Right lung (tissue), 10 donors: ENCODE measurements at places on chromosomes 7 and 10. TPM values are rescaled to one million over a fixed set of nuclear protein-coding genes. Genes with fewer than 3 reads are reported as not detected.

The RBM20 gene
- polyA plus RNA-seq: 1.4 TPM

The MYOZ1 gene
- 2.1 TPM for polyA plus RNA-seq

- no peak for DNase-seq
These were observed 102.5 kb upstream of the APBB1IP start for GRCh38 chr10:26335574-26336093.

GRCh38 chr10:98374217-98374985 lies 40.6 kb downstream of the PYROXD2 start:
- no peak for DNase-seq

The ATOH7 gene
- not detected for polyA plus RNA-seq

- DNase-seq: no peak
These were observed 586 bp upstream of the ANKRD26 start for GRCh38 chr10:27100813-27101347.

GRCh38 chr10:120824881-120825309 lies 26.3 kb upstream of the WDR11 start:
- no peak for DNase-seq

The C10orf53 gene
- not detected for polyA plus RNA-seq

GRCh38 chr7:31935124-31936054 lies 134.8 kb downstream of the PDE1C start:
- no peak for DNase-seq

The GRID2IP gene
- polyA plus RNA-seq: 0.91 TPM

- DNase-seq: no peak
These were observed 162.1 kb downstream of the DIP2C start for GRCh38 chr10:527416-527815.

The PON1 gene
- 1.2 TPM for polyA plus RNA-seq

- no peak for DNase-seq
These were observed 37.0 kb upstream of the DNAJB6 start for GRCh38 chr7:157299613-157300368.

The SLC16A12 gene
- polyA plus RNA-seq: 1.5 TPM

DNA sequence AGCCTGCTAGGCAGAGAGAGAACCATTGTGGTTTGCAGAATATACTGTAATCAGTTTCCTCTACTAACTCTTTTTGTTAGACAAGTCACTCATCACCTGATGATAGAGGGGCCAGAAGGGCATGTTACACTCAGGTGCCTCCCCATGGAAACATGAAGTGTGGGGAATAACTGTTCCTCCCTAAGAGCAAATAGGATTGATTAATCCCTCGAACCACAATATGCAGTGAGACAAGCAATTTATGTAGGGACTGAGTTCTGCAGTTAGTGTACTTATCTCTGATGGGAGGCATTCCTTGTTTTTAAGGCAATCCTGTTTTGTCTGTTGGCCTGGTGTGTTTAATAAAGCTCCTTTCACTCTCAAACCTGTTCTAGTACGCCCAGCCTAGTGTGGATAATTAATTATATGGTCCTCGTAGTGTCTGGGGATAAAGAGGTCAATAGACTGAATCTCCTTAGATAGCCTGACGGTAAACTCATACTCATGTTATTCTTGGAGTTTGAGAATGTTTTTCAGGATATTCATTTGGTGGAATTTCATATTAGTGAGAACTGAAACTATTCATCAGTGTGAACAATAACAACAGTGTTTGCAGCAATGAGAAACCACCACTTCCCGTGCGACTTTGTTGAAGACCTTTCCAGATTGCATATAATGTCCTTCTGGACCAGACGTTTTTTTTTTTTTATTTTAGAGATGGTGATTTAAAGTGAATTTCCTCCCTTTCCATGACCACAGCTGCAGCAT lies 344.8 kb upstream of the FZD8 start:
- no peak for DNase-seq

The NUTM2E gene
- polyA plus RNA-seq: not detected

The COG5 gene
- polyA plus RNA-seq: 32.1 TPM

DNA sequence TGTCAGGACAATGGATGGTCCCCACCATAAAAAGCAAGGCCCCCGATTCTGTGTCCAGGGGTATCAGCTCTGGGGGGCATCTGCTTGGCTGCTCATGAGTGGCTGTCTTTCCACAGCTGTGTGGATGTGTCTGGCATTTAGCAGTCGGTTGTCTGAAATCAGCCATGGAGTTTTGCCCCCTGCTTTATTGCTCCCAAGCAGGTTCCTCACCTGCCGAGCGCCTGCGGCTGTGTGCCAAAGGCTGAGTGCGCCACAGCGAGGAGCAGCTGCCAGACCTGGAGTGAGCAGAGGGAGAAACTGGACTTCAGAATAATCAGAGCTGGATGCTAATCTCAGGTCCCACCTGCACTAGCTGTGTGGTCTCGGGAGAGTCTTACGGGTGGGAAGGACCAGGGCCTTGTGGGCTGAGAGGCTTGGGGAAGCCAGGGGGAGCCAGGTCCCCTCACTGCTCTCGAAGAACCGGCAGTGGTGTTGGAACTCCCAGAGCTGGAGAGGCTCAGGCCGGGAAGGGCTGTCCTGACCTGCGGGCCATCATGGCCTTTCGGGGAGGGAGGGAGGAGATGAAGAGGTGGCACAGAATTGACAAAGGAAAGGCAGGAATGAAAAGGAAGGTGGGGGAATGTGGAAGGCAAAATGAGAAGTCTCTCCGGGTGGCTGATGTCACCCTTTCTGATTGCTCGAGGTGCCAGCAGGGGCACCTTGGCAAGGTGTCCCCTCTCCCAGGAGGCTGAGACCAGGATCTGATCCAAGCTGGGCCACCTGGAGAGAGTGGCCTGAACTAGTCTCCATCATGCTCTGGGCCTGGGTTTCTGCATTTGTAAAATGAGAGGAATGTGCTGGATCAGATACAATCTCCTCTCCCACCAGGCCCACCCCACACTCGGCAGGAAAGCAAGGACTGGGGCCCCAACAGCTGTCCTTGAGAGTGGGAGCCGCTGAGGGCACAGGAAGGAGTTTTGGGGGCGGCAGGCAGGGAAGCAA lies 30.2 kb upstream of the LEP start:
- DNase-seq: no peak

The NFE2L3 gene
- polyA plus RNA-seq: 18.6 TPM

The EGR2 gene
- 2.2 TPM for polyA plus RNA-seq

- DNase-seq: no peak
These were observed 571.4 kb downstream of the TCERG1L start for GRCh38 chr10:130740166-130740565.

The CCDC7 gene
- 6.3 TPM for polyA plus RNA-seq

- no peak for DNase-seq
These were observed 16.5 kb downstream of the CYP3A43 start for GRCh38 chr7:99844328-99844727.

DNA sequence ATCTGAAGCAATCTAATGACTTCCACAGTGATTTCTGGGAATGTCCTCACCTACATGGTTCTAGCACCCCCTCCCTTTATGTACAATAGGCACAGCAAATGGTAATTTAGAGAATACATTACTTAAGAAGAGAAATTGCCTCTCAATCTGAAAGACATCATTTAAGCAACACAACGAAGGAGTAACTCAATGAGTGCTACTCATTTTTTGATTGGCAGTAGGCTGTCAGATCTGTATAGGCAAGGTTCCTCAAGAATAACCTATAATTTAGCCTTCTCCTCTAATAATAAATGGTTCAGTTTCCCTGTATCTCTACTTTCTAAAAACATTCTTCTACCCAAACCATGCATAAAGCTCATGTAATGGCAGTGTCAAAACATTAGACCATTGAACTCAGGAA lies 30.6 kb upstream of the SEMA3C start:
- DNase-seq: no peak

The CCL24 gene
- polyA plus RNA-seq: 2.5 TPM

DNA sequence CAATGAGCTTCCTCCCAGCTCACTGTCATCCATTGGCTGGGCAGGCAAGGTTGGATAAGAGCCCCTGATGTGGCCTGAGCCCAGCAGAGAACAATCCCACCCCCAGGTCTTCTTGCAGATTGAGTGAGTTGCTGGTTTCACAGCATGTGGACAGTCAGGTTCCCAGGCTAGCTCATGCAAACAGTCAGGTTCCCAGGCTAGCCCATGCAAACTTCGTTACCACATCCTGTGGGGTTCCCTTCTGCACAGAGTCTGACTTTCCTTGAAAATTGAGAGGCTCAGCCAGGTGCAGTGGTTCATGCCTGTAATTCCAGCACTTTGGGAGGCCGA lies 67.1 kb downstream of the TMEM130 start:
- no peak for DNase-seq

GRCh38 chr10:75679536-75679935 lies 248.1 kb downstream of the LRMDA start:
- DNase-seq: no peak

The AEBP1 gene
- 40.9 TPM for polyA plus RNA-seq

GRCh38 chr7:66313886-66314568 lies 108.9 kb downstream of the TPST1 start:
- DNase-seq: no peak

GRCh38 chr7:157601530-157601929 lies 264.7 kb downstream of the DNAJB6 start:
- no peak for DNase-seq

DNA sequence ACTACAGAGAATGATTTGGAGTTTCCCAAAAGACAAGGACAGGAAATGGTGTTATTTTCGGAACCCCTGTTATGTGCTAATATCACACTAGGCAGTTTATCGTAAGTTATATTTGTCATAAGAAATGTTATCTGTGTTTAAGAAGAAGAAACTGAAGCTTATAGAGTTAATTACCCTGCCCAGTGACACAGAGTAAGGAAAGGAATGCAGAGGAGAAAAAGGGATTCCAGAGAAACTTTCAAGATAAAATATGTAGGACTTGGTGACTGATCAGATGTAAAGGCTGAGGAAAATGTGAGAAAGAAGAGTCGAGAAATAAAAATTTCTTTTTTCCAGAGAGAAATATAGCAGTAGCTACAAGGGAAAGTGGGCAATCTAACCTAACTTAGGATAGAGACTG lies 63.5 kb upstream of the ZNF746 start:
- DNase-seq: no peak

DNA sequence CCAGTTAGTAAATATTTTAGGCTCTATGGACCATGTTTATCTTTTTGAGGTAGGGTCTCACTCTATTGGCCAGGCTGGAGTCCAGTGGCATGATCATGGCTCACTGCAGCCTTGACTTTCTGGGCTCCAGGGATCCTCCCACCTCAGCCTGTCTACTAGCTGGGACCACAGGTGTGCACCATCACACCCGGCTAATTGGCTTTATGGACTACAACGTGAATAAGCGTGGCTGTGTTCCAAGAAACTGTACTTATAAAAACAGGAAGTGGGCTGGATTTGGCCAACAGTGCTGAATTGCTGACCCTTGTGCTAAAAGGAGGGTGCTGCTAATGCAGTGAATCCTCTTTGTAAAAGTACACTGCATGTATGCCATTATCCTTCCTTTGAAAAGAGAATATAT lies 111.7 kb upstream of the CDK13 start:
- peak; percentile 54 for DNase-seq

The COPG2 gene
- 41.9 TPM for polyA plus RNA-seq

DNA sequence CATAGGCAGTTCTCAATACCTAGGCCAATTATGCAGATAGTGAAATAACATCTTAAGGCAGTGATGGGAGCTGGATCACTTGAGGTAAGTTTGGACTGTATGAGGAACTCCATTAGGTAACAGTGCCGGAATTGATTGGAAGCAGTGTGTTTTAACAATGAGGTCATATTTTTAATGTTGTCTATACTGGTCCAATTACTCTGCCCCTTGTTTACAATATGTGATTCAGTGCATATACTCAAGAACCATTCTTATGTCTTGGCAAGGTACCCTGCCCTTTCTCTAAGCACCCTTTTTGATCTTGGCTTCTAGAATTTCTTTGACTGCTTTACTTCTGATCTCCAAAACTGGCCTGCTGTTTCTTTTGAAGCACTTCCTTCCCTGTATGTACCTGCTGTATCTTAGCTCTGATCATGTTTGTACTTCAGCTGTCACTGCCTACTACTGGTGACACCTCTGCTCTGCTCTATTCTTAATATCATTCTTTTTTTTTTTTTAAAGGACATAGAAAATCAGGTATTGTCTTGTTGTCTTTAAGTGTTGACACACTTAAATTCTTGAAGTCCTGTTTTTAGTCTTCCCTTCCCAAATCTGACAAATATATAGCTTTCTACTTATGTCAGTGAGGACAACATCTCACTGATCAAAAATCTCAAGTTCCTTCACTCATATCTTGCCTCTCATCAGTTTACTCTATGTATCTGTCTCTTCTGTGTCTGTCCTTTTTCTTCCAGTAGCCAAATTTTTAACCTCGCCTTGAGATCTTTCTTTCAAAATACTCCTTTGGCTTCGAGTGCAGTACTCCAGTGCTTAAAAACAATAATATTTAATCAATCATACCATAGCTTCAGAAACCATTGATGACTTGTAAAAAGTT lies 46.4 kb upstream of the RPA3 start:
- no peak for DNase-seq

DNA sequence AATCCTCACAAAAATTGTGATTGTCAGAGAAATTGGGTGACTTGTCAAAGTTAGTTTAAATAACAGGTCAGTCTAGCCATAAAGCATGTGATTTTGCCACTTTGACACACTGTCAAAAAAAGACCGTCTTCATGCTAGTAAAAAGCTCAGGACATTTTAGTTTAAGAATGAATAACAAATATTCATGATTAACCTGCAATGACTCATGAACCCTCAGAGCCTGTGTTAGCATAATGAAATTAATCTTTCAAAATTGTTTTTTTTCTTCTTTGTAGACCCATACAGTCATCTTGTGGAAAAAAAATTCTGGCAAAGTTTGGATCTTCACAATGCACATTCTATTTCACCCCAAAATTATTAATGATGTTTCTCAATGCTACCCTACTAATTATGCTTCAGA lies 255.2 kb upstream of the POT1 start:
- DNase-seq: no peak

The KIAA1549 gene
- polyA plus RNA-seq: 14.6 TPM

GRCh38 chr7:587767-588166 lies 68.1 kb upstream of the PDGFA start:
- DNase-seq: no peak

The TAS2R41 gene
- not detected for polyA plus RNA-seq

The MARCHF5 gene
- 54.6 TPM for polyA plus RNA-seq

- DNase-seq: peak; percentile 70
These were observed at the start of gene CHST3 for GRCh38 chr10:71964098-71964742. CHST3 (plus strand) TSS chr10:71964395; CDS start chr10:72005843, 41,448 bp downstream.

DNA sequence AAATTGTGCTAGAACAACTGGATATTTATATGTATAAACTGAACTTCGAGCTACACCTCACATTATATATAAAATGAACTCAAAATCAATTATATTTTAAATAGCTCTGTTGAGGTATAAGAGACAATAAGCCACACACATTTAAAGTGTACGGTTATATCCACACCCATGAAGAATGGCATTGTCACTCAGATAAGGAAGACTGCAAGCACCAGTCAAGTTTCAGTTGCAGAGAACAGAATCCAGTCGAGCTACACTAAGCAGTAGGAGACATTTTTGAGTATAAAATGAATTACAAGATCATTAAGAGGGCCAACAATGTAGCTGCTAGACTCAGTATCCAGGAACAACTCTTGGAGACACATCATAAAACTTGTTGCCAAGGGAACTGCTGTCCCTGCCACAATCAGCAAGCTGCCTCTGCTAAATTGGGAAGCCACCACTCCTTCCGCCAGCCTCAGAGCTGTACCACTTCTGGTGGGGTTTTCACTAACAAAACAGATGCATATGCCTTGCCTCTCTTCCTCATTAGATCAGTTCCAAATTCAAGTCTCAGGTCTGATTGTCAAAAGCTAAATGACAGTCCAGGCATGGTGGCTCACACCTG lies 19.6 kb upstream of the GPNMB start:
- DNase-seq: no peak
